ENCODE measurements at places on chromosomes 2 and 18.

- peak; percentile 42 for DNase-seq
These were observed 17.7 kb upstream of the SP3 start for GRCh38 chr2:173982918-173983317.

GRCh38 chr18:21997207-21998143 is 171.9 kb upstream of the GATA6 start:
- no peak for DNase-seq

- no peak for DNase-seq
These were observed 476.0 kb downstream of the EIPR1 start for GRCh38 chr2:2901384-2902345.

GRCh38 chr2:109160714-109161440 is 31.9 kb downstream of the SH3RF3 start:
- DNase-seq = no peak

DNA sequence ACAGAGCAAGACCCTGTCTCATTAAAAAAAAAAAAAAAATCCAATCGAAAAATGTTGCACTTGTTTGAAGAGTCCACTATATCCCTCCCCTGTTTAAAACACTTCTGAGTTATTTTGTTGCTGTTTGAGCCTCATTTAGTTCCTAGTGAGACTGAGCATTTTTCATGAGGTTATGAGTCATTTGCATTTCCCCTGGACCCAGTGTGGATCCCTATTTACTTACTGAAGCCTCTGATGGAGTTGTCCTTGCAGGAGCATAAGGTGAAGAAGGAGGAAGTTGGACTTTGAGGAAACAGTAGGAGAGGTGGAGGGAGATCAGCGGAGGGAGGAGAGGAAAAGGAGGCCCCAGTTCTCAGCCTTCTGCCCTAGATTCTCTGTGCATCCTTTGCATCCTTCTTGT is 5.1 kb downstream of the CXCR1 start:
- DNase-seq = no peak

DNA sequence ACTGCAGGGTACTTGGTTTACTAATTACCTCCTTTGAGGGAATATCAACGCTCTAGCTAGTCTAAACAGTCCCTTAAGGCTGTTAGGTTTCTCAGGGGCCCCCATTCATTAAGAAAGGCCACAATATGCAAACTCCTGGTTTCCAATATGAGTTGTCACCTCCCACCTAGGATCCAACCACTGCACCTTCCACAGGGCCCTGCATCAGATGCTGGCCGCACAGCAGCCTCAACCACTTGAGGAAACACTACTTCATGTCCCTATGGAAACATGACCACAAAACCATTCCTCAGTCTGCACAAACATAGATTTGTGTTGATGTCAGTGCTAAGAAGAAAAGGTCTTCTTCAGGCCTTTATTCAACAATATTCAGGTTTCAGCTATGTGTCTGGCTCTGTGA is 40.9 kb downstream of the STAT4 start:
- DNase-seq = no peak

DNA sequence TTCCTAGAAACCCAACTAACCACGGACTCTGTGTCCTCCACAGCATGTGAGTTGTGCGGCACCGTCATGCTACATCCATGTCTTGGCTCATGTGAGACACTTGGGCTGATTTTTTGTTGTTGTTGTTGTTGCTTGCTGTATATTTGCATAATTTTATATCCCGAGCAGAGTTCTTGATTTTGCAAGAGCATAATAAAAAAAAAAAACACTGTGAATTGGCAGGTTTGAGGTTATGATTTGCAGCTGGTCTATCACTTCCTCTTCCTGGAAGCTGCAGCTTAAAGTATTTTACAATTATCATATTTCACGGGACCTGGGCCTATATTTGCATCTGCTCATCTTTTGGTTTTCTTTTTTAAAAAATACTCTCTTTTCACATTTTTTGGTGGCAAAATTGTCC is 142.3 kb upstream of the NRP2 start:
- no peak for DNase-seq

GRCh38 chr2:98297817-98298682 is 48.2 kb upstream of the CNGA3 start:
- no peak for DNase-seq

- DNase-seq = no peak
These were observed 322.3 kb downstream of the FSIP2 start for GRCh38 chr2:186060744-186061440.

DNA sequence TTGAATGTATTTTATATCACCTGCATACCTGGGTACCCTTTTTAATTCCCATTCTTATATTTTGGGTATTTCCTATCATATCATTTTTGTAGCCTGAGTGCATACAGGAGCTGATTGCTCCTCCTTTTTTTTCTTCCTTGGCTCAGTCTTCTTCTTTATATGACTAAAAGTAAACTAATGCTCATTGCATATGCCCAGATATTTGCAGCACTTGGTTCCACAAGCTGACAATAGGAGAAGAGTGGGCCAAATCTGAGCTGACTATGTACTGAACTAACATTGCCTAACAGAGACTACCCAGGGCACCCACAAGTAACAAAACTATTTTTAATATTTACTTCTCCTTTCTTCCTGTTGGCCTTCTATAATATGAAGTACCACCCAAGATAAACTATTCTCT is 131.7 kb upstream of the SPOPL start:
- DNase-seq = no peak

- DNase-seq = no peak
These were observed 271.1 kb downstream of the PRKCE start for GRCh38 chr2:45922577-45922988.

- no peak for DNase-seq
These were observed 89.1 kb upstream of the ID2 start for GRCh38 chr2:8592736-8593135.

DNA sequence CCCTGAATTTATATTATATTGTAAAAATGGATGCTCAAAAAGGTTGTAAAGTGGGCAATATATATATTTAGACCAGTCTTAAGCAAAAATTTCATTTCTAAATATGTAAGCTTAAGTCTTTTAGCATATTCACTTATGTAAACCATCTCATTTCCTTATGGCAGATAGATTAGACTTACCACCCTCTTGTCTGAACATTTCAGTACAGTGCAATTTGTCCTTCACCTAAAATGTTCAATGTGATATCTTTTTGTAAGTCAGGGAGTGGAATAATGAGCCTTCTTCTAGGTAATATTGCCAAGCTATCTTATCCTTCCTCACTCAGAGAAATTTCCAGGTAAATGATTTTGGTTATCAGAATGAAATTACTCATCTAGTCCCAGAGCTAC is 92.3 kb downstream of the KLF7 start:
- no peak for DNase-seq

- no peak for DNase-seq
These were observed 42.6 kb upstream of the RAPGEF4 start for GRCh38 chr2:172693037-172693436.

DNA sequence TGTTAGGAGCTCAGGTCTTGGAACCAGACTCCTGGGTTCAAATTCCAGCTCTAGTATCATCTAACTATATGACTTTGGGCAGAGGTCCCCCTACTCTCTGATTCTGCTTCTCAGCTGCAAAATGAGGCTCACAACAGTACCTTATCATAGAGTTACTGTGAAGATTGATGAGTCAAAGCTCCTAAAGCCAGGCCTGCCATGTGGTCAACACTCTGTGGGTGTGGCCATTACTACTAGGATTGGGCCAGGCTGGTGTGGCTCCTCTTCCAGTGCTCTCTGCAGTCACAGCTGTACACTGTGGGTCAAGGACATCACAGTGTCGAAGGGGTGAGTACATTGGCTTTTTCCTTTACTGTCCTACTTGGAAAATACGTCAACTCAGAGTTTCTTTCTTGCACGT is 22.6 kb downstream of the CAPN13 start:
- no peak for DNase-seq

DNA sequence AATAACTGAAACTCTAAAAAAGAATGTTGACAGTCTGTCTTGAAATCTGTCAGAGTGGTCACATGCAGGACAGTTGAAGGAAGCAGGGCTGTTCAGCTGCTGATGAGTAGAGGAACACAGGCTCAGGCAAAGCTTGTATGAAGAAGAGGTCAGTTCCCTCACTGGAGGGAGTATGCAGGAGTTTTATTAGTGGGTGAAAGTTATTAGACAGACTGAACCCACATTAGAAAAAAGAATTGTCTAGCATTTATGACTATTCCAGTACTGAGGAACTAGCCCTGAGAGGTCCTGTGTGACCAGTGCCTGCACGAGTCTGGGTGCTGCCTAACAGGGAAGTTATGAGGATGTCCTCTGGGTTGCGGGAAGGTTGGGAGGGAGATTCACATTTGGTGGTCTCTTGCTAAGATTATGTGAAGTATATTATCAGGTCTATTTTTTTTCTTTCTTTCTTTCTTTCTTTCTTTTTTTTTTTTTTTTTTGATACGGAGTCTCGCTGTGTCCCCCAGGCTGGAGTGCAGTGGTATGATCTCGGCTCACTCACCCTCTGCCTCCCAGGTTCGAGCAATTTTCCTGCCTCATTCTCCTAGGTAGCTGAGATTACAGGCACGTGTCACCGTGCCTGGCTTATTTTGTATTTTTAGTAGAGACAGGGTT is 9.6 kb downstream of the TET3 start:
- no peak for DNase-seq

GRCh38 chr2:106941372-106941993 is 55.5 kb upstream of the ST6GAL2 start:
- DNase-seq = no peak

- no peak for DNase-seq
These were observed 29.0 kb downstream of the TRABD2A start for GRCh38 chr2:84851876-84852275.

DNA sequence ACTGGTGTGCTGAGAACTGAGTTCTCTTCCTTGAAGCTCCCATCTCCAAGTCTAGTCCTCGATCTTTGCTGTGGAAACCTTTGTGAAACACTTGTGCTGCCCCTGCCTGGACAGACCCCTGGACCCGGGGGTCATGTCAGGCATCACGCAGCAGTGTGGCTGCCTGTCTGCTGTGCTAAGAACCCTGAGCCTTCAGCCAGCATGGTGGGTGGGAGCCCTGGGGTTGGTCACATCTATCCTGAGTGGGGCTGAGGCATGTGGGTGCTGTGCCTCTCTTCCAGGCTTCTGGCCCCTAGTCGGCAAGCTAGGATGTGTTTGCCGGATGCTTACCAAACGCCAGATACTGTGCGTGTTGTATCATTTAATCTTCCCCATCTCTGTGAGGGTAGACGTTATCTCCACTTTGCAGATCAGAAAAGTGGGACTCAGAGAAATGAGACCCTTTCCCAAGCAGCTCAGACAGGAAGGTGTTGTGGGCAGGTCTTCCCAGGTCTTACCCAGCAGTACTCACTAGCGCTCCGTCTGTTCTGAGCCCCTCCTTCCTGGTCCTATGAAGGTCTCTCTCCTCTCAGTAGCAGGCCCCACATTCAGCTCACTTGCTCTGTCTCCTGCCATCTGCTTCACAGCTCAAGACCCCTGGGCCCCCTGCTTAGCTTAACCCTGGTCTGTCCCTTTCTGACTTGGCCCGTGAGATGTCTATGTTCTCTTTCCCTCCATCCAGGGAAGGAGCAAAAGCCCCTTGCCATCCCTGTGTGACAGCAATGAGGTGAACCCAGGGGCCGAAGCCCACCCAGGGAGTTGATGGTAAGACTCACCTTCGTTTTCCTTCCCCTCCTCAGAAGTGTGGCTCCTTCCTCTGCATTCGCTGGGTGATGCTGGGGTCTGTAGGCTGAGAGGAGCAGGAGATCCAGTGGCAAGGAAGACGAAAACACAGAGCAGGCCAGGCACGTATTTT is 242.8 kb downstream of the FAM210A start:
- DNase-seq = no peak

DNA sequence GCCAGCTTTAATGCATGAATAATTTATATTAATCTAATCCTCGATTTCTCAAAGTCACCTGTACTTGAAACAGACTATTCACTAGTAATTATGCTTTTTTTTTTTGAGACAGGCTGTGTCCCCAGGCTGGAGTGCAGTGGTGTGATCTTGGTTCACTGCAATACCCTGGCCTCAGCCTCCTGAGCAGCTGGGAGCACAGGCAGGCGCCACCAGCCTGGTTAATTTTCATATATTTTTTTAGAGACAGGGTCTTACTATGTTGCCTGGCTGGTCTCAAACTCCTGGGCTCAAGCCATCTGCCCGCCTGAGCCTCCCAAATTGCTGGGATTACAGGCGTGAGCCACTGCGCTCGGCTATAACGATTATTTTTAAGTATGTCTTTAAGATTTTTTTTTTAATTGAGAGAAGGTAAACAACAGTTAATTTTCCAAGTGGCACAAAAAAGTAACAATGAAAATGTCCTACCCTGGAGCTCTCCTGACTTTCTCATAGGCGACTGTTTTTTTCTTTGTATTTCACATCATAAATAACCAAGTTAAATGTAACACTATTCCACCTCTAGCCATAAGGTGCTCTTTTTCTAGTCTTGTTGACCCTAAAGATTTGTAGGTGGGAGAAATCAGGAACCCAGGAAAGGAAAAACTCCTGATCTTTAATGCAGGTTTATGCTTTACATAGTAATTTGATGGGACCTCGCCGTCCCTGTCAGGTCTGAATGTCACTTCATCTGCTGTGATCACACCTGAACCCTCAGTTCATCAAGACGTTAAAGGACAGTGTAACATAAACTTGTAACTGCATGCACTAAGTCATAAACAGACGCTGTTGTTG is 1.3 kb upstream of the ANKRD12 start:
- no peak for DNase-seq

DNA sequence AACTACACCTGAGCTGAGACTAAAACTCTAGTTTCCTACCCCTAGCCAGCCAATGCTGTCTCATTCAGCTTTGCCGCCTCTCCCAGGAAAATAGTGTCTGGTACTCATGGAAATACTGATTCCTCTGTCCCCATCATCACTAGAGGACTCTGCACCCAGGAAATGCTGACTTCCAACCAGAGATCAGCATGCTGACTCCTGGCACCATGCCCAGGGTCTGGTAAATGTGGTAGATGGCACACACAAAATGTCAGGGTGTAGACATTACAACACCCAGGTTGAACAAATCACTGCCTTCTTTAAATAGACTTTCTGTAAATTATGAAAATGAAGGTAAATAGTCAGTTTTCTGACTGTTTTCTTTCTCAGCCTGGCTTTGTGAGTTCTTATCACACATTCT is 307.3 kb upstream of the CHAC2 start:
- DNase-seq = no peak

DNA sequence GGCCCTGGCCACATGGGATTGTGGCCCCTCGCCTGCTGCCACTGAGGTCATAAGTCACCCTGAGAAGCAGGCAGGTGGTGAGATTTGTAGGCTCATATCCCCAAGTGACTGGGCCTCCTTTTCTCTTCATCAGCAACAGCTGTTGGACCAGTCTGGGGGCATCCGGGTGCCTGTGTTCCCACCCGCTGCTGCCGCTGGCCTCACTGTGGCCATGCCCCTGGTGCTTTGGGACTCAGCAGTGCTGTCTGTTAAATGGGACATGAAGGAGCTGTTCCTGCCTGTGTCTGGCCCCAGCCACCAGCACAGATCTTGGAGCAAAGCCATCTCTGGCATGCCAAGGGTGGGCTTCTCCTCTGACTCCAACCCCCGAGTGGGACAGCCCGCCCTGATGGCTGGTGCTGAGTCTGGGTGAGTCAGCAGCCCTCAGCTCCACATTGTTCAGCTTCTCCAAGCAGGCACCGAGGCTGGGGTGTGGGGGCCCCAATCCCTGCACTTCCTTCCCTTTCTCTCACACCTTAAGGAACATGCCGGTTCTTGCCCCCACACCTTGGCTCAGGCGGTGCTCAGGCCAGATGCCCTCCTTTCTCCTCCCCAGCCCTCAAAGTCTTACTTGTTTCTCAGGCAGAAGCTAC is 207.9 kb downstream of the GLI2 start:
- DNase-seq = no peak
